NCI-H526 treated with DMSO at 0.1 percent for 48 hours (cell line): ENCODE measurements at places on chromosomes 6 and 20.

- no peak for DNase-seq
Measured at GRCh38 chr6:167394820-167395219, 69.9 kb downstream of the TTLL2 start.

- DNase-seq = no peak
Measured at GRCh38 chr6:56511591-56511990, 131.1 kb downstream of the DST start.

GRCh38 chr20:35293303-35294292, 1.4 kb upstream of the FAM83C start:
- DNase-seq = no peak

GRCh38 chr20:24895898-24896658, 53.0 kb upstream of the CST7 start:
- no peak for DNase-seq

DNA sequence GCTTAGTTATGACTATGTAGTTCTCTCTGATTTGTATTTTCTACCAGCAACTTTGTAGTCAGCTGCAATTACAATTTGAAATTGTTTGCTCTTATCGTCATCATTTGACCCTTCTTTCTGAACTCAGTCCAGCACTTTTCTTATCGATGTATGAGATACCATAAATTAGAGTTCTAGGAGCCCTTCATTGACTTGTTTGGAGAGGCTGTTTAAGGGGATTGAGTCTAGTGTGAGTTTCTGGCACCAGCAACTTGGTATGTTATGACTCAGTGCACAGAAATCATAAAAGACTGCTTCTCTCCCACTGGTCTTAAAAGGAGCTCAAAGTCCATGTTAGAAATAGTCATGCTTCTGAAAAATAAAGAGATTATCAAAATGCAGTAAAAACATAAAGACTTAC, 190.3 kb downstream of the TENT5A start:
- no peak for DNase-seq

- peak; percentile 32 for DNase-seq
Measured at GRCh38 chr6:105077596-105078385, 102.0 kb downstream of the POPDC3 start.

DNA sequence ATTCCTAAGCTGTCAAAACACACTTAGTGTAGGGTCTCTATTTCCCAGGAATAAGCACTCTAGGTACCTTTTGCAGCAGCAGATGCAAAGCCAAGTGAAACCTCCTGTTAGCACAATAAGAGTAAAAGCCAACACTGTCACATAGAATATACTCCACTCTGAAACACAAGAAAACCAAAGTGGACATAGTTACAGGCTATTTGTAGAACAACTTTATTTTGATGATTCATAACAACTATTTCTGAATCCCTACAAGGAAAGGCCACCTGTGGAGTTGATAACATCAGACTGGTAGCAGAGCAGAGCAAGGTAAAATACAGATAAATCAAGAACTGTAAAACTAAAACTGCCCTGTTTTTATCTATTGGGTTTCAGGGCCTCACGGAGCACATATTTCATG, 59.7 kb downstream of the ALDH5A1 start:
- DNase-seq = no peak

- no peak for DNase-seq
Measured at GRCh38 chr6:15296735-15297134, 50.9 kb downstream of the JARID2 start.

- no peak for DNase-seq
Measured at GRCh38 chr20:40489886-40490285, 199.2 kb downstream of the MAFB start.

DNA sequence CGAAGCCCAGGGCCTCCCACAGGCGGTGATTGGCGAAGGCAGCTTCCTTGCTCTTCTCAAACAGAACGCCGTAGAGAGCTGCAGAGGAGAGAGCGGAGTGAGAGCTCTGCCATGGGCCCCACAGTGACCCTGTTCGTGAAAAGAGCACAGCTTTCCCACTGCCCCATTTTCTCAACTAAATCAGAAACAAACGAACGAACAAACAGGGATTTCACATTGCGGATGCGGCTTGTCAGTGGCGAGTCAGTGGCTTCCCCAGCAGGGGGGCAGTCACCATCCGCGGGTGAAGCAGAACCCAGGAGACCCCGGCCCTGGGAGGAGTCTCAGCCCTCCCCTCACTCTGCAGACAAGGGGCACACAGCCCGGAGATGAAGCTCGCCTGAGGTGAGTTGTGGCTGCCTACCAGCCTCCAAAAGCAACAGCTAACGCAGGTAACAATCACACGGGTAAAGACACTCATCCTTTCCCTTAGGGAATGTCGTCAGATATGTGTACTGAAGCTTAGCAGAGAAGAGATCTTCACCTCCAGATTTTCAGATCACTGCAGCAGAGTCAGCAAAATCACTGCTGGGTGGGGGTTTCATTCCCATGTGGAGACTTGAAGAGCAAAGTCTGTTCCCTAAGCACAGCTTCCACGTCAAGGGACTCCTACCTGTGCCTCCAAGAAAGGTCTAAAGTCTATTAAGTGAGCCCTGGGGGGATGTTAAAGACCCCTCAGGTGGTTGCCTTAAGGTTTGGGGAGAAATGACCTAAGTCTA, 51.2 kb upstream of the GPR31 start:
- DNase-seq = no peak

DNA sequence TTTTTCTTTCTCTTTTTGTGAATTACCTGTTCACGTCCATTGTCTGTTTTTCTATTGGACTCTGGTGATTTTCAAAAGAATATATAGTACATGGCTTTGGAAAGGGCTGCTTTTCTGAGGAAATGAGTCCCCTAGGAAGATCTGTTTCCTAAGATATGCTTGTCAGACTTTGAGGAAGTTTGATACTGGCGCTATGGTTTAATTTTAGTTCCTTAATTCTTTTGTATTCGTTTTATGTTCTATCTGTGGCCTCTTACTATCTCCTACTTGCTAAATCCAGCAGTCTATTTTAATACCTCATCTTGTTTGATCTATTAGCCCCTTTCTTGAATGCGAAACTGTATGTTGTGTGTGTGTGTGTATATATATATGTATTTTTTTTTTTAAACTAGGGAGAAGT, 101.9 kb downstream of the LIN28B start:
- no peak for DNase-seq

- peak; percentile 62 for DNase-seq
Measured at GRCh38 chr6:138106665-138107077, 548 bp downstream of the PERP start.

DNA sequence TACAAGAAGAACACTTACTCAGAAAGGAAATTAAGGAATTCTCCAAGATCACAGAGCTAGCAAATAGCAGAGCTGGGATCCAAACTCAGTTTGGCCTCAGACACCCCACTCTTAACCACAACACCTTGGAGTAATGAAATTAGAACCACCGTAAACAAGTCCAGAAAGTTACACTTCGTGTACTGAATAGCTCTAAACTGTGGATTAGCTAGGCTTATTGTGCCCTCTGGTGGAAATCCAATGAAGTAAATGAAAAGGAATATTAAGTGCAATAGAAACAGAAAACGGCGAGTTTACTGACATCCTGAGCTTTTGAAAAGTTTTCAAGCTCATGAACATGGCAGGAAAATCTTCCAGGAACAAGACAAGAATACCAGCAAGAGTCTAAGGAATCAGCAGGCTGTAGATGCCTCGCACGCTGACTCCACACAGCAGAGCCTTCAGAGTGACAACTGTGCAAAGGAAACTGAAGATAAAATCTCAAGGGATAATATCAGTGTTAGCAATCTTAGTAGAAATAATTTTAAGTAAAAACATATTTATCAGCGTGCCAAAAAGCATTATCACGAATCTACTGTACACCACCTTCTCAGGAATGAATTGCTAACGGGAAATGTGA, 34.6 kb downstream of the FBXO5 start:
- peak; percentile 29 for DNase-seq

GRCh38 chr6:14443629-14444268, 326.2 kb downstream of the CD83 start:
- no peak for DNase-seq
